SJSA1 (cell line): ENCODE measurements at places on chromosomes 3 and 15. TPM values are rescaled to one million over a fixed set of nuclear protein-coding genes. Genes with fewer than 3 reads are reported as not detected.

DNA sequence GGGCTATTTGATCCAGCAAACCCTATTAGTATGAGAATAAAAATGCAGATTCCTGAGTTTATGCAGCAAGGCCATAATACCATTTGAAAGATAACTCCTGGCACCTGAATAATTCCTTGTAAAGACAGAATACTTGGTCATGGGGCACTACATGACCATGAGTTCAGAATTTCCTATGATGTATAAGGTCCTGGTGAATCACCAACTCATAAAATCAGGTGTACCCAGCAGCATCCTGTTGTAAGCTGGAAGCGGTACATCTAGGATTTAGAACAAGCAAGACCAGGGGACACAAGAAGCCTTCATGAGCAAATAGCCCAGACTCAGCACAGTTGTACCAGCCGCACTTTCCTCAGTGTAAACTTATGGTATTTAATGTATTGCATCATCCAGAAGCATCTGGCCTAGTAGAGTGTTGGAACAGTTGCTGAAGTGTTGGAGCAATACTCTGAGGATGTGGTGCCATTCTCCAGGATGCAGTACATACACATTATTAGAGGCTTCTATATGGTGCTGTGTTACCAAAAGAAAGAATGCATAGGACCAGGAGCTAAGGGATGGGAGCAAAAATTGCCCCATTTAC lies 233.4 kb downstream of the SQOR start:
- no peak for DNase-seq

DNA sequence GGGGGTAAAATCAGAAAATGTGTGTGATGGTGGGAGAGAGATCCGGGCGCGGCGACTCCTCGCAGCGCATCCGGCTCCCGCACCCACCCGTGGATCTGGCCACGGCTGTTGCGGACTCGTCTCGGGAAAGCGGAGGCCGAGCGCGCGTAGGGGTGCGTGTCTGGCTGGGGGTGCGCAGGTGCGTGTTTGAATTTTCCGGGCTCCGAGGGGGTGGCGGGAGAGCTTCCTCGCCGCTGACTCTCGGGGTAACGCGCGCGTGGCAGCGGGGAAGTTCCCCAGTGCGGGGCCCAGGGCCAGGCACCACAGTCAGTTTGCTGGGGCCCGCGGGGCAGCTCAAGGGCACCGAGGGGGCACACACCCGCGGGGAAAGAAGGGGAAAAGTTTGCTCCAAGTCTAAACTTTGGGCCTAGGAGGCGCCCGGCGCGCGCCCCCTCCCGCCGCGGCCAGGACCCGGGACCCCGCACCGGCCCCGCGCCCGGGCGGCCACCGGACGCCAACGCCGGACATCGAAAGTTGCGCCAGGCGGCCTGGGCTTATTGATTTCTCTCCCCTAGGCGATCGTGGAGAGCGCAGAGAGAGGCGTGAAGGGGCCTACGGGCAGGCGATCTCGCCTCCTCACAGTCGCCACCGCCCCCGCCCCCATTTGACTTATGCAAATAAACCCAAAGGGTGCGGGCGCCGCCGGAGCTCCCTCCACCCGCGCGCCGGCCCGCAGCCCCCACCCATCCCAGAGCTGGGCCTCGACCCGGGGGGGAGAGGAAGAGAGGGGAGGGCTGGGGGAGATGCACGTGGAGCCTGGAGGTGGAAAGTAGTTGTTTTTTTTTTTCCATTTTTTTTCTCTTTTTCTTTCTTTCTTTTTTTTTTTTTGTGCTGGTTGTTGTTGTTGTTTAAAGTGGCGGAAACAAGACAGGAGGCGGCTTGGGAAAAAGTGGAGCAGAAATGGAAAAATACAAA lies 639 bp downstream of the FOXP1 start:
- DNase-seq: peak; percentile 56

- no peak for DNase-seq
Measured at GRCh38 chr15:89329329-89330084, 5.1 kb downstream of the POLG start.

- DNase-seq: no peak
Measured at GRCh38 chr3:1394188-1394587, 301.4 kb downstream of the CNTN6 start.

The PLSCR5 gene
- not detected in 2 replicates for total RNA-seq

DNA sequence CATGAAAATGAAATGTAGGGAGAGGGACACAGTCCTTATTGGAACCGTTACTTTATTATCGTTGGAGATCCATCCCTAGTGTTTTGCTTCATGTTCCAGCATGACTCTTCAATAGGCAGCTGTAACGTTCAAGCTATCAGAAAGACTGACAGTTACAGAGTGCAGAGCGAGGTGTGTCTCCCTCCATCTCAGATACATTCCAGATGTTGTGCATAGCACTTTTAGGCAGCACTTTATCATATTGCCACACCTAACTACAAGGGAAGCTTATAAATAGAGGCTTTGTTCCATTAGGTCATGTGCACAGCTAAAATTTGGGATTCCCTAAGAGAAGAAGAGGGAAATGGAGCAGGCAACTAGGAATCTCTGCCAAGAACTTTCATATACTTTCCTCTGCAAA lies 1009.6 kb downstream of the ROBO2 start:
- DNase-seq: no peak

GRCh38 chr15:79886124-79886523 lies 10.7 kb downstream of the MTHFS start:
- no peak for DNase-seq

GRCh38 chr3:12716605-12717151 lies 42.4 kb downstream of the TMEM40 start:
- DNase-seq: no peak

DNA sequence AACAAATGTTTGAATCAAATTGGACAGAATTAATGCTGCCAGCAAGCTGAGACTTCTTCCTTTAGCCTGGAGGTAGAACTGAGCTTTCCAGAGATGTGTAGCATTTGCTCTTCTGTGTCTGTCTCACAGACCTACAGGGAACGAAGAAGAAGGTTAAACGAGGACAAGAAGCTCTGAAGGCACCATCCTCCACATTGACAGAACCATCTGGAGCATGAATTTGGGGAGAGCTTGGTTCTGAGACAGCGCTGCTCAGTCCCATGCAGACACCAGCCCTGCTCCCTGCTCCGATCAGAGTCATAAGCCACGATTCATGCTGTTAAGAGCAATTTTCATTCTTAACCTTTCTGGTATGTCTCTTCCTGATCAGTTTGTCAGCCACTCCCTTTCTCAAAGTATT lies 7.7 kb upstream of the KY start:
- no peak for DNase-seq

DNA sequence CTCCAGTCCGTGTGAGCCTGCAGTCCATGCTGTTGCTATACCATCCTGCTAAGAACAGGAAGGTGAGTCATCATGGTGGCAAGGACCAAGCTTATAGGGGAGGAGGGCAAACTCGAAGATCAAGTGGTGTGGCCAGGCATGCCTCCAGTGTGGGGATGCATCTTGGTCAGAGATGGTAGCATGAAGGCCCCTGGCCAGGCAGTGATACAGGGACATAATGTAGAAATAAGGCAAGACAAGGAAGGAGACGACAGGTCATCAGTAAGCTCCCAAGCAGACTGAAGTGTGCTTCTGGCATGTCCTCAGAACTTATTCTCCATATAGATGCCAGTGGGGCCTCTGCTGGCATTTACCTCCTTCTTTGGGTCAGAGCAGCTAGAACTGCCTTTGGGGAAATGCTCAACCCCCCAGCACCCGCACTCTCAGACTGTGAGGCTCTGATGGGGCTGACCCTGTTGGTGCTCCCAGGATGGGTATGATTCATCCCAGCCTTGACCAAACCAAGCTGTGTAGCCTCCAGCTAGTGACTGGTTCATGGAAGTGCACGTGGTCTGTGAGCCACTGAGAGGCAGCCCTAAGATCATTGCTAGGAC lies 52.5 kb upstream of the ATP2B2 start:
- DNase-seq: no peak

DNA sequence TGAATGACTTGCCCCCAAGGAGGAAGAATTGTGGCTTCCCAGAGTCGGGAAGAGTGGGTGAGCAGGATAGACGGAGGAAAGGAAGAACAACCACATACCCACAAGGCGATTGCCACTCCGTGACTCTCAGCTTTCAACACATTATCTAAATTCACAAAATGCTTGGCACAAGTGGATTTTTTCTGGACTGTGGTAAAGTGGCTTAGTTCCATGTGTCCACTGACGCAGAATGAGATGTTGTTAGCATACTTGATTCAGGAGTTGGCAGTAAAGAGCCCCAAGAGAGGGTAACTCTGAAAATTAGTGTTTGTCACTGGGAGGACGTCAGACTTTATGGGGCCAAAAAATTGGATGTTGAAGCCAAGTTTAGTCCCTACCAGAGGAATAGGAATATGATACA lies 198.8 kb upstream of the CTNNB1 start:
- DNase-seq: no peak

The NOX5 gene
- not detected in 2 replicates for total RNA-seq

DNA sequence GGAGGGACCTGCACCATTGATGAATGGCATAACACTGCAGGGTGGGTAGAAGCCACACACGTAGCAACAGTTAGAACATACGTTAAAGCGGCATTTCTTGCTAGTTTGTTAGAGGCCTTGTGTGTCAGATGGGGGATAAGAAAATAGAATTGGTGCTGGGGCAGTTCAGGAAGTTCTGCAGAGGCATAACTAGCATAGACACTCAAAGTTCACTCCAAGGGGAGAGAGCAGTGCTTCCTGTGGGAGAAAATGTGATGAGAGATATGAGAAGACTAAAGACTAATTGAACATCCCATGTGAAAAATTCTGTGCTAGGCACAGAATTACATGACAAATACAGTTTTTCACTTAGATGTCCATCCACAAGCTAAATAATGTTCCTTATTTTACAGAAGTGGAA lies 327.1 kb downstream of the ZNF621 start:
- DNase-seq: no peak

The SPTSSB gene
- total RNA-seq: not detected in 2 replicates

DNA sequence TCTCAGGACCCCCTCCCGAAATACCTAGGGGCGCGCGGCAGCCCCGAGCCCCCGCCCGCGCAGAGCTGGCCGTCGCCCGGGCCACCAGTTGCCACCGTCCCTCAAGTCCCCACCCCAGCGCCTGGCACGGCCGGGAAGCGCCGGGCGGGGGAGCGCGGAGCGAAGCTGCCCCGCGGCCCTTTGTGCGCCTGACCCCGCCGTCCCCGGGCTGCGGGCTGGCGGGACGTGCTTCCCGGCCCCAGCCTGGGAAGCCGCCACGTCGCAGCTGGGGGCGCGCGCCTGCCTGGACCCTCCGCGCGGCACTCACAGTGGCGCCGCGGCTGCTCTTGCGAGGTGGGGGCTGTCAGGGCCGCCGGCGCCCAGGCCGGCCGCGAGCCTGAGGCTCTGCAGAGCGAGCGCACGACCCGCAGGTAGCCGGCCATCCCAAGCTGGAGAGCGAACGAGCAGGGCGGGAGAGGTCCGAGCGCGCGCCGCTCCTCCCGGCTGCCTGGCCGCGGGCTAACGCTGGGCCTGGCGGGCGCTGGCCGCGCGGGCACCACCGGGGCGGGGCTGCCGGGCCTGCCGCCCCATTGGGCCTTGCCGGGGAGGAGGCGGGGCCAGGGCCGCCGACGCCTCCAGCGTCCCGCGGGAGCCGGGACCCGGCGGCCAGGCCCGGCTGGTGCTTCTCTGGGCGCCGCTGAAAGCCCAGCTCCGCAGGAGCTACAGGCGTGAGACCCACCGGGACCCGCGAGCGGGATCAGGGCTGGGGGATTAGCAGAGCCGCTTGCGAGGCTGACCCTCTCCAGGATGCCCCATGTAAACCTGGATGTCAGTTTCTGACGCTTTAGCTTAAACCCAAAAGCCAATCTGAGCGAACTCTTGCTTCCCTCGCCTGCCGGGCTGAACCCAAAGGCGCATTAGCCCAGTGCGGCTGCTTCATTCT lies at the start of gene IDH2:
Gene IDH2 (minus strand): TSS at position 500 of the 922 bp plus-strand sequence. CDS start 78 bp downstream, at position 422.
- peak; percentile 83 for DNase-seq

DNA sequence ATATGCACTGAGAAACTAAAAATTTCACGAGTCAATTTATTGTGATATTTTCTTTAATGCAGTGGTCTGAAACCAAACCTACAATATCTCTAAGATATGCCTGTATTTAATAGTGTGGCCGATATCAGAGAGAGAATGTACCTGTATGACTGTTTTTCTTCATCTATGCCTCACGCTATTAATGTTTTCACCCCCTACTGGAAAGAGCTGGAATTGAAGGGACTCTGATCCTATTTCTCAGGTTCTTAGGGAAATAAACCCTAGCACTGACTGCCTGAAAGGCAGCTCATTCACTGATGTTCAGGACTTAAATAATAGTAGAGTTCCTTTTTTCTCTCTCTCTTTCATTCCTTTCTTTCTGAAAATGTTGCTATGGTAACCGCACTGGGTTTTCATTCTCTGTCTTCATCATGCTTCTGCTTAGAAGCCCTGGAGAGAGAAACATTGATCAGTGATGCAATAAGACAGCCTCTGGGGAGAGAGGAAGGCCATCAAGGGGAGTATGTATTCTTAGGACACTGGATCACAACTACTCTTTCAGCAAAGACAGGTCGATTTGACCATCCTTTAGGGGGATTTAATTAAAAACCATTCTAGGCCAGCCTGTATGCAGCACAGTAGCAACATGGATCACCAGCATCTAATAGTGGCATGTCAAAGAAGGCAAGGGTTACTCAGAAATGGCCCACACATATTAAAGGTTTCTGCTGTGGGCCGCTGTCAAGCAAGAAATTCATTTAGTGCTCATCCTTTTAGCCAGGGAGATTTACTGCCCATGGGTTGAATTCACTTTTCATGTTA lies 1135.7 kb downstream of the IGSF11 start:
- no peak for DNase-seq

The MAP6D1 gene
- total RNA-seq: 1.5 and 3.0 TPM in 2 replicates

DNA sequence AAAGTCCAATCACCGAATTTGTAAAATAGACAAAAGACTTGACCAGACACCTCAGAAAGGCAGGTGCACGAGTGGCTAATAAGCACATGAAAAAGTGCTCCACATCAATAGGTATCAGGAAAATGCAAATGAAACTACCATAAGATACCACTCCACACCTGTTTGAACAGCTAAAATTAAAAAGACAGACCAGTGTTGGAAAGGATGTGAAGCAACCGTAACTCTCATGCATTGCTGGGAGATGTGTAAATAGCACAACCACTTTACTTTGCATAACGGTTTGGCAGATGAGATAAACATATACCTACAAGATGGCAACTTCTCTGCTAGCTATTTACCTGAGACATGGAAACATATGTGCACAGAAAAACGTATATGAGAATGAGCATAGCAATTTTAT lies 56.9 kb downstream of the CADPS start:
- DNase-seq: no peak

DNA sequence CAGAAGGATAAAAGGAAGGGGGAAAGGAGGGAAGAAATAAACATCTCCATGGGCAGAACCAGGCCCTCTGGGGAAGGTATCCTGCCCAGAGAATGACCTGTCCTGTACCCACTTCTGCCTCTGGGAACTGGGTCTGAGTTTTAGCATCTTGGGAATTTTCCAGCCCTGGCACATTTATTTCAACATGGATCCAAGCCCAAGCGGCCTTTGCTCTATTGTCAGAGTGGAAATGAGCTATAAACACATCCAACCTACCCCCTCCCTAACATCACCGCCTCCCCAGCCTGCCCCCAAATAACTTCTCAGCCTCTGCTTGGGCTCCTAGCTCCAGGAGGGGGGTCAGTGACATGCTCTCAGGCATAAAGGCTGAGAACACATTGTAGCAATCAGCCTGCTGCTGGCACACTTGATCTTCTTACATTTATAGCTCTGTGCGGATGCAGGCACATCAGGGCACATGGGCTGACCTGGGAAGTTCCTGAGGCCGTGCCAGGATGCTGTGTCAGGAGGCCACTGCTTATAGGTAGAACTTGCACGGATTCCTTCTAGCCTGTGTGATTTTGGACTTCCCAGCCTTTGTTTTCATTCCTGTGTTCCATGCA lies 4.6 kb upstream of the OXTR start:
- DNase-seq: no peak

The APOD gene
- not detected in 2 replicates for total RNA-seq
